Activated T-cell treated with anti-CD3 and anti-CD28 coated beads, Interleukin-2, amount 50 U/mL, for 48 hours (primary cell): ENCODE measurements at places on chromosomes 2 and 18.

DNA sequence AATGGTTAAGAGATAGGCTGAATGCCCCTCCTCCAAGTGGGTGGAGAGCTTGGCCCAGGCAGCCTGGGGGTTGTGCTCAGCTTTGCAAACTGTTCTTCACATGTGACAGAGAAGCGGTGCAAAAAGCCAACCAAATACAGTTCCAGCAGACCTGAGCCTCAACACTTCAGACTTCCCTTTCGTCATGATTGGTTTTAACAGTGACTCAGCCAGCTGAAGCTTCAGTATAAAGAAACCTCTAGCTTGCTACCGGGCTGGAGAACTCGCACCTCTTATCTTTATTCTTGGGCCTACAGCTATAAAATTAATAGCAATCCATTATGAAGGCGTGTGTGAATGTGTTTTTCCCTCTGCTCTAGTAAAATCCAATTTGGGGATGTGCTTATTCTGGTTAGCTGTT is 20.0 kb downstream of the SETBP1 start:
- DNase-seq, result no peak

DNA sequence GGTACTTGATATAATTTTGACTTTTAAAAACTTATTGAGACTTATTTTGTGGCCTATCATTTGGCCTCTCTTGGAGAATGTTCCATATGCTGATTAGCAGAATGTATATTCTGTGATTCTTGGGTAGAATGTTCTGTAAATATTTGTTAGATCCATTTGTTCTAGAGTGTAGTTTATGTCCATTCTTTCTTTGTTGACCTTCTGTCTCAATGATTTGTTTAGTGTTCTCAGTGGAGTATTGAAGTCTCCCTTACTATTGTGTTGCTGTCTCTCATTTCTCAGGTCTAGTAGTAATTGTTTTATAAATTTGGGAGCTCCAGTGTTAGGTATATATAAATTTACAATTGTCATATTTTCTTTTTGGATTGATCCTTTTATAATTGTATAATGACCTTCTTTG is 349.6 kb upstream of the CWC22 start:
- no peak for DNase-seq

GRCh38 chr2:59366288-59366687 is 1125.2 kb upstream of the FANCL start:
- DNase-seq, result no peak

DNA sequence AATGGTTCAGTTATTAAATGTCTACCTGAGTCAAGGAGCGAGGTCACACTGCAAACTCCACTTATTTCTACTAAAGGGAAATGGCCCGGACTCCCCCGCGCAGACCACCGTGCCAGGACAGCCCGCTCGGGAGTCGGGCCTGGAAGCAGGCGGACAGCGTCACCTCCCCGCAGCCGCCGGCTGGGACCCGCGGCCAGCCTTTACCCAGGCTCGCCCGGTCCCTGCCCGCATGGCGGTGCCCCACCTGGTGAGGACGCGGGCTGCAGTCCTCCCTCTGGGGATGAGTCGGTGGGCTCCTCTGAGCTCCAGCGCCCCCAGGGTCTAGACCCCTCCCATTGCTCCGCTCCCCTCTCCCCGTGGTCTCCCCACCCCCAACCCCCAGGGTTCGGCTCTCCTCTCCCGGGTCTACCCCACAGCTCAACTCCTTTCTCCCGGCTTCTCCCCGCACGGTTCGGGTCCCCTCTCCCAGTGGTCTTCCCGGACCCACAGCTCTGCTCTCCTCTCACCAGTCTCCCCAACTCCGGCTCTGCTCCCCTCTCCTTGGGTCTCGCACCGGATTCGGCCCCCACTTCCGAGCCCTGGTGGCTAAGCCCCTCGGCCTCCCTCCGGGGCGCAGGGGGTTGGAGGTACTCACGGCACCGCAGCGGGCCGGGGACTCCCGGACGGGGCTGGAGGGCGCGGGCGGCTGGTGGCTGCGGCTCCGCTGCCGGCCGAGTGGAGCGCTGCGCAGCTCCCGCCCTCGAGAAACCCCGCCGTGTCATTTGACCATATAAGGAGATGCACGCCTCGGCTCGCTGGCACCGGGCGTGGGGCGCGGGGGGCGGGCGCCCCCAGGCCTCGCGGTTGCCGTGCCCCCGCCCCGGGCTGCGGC is at the start of gene FHL2:
TSS of gene FHL2 (minus strand) at position 716 of the 871 bp plus-strand sequence. CDS start 12,535 bp downstream, outside the sequence.
- DNase-seq, result peak; percentile 75

DNA sequence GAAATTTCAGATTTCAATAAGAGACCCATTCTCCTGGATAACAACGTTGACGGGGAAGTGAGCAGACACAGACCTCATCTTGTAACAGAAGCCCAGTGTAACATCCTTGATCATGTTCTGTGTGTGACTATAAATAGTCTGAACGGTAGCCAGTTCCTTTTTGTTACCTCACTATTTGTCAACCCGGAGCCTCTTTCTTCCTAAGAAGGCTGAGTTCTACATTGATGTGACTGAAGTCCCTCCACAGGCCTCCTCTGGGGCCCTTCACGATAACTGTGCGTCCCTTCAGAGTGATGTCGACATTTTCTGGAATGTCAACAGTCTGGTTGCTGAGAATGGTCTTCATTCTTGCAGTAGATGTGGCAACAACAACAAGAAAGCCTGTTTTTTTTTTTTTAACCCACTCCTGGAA is 6.3 kb upstream of the PLEKHM3 start:
- no peak for DNase-seq

DNA sequence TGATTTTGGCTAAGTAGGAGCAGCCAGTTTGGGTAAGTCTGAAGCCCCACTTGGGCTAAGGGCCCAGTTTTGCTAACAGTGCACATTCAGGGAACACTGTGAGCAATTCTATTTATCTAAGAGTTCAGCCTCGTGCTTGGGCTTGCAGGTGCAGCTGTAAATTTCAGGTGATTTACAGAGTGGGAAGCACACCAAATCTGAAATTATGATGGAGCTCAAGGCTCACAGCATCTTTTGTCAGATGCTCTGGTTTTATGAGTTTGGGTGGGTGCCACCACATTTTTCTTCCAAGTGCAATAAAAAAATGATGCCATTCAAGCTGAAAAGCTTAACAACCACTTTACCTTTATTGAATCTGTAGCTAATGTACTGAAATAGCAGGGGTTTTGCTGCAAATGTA is 671.2 kb downstream of the LRRTM4 start:
- no peak for DNase-seq

- no peak for DNase-seq
Measured at GRCh38 chr18:33372442-33372841, 68.1 kb downstream of the CCDC178 start.

DNA sequence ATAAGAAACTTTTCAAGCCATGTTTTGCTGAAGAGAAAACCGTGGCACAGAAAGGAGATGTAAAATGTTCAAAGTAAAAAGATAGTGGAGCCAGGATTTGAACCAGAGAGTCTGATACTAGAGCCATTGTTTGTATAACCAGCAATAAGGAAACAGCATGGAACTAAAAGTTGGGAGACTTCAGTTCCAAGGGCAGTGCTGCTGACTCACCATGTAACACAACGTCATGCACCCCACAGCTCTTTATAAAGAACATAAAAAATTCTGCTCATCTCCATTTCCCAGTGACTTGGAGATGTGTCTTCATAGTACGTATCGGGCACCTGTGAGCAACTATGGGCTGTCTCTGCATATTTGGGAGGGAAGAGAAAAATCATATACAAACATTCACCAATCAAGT is 353.0 kb upstream of the PIK3C3 start:
- DNase-seq, result no peak

DNA sequence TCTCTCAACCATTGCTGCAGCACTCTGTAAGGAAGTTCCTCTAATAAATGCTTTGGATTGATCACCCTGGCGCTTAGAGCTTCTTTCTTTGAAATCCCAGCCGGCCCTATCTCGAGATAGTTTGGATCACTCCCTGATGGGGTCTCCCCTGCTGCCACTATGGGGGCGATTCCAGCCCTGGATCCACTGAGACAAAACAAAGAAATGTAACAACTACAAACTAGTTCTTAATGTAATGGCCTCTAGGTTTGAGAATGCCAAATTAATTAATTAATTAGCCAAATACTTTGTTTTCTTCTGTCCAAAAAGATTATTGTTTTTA is 15.2 kb downstream of the SRSF7 start:
- DNase-seq, result no peak

DNA sequence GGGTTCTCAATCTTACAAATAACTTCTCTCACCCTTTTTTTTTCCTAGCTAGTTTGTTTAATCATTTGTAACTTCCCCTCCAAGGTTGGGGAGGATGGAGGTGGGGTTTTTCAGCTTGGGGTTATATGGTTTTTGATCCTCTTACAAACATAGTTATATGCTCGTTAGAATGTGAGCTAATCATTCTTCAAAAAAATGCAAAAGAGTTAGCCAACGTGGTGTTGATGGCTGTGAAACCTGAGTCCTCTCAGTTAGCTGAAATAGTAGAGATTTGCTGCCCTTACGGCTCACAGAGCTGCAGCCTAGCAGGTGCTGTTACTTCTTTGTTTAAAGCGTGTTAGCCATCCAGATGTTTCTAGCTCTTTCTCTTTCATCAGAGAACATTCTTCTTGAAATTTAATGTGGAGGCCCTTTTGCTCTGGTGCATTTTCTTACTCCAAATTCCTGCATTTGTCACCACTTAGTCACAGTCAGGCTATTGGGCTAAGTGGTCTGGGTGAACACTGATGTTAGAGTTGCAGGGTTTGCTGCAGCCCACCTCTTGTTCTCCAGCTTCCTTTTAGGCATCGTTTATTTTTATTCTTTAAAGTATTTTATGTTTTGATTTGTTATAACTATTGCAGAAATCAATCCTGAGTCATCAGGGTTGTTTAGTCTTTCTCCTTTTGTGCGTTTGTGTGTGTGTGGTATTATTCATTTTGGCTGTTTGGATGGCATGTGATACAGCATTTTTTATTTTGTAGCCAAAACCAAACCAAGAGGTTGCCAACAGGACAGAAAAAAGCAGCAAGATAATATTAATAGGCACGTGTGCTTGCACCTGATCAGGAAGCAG is 41.1 kb downstream of the LIMS1 start:
- no peak for DNase-seq

DNA sequence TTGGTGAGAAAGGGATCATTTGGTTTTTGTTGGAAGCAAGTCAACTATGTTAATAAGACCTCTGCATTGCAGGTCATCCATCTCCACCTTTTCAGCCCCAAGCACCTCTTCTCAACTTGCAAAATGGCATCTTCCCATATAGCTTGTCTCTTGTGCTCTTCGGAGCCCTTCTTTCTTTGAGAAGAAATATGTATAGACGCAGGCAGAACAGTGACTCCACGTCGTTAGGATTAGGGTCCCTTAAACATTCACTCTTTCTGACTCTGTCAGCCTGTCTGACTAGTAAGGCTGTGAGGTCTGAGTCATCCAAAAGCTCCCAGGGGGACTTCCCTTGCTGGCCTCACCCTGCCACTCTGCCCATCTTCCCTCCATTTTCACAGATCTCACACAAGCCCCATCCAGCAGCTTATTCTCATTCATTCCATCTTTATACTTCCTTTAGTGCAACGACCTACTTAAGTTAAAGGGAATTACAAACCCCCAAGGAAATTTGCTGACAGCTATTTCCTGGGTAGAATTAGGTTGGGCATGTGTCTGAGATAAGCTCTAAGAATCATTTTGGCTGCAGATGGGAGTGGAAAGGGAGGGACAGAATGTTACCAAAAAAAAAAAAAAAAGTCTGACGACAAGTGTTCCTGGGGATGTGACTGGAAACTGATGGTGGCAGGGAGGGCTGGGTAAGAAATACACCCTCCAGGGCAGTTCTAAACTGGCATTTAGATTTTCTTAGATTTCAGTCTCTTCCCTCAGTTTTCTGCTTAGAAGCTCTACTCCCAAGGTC is 37.7 kb upstream of the MEX3C start:
- peak; percentile 44 for DNase-seq

DNA sequence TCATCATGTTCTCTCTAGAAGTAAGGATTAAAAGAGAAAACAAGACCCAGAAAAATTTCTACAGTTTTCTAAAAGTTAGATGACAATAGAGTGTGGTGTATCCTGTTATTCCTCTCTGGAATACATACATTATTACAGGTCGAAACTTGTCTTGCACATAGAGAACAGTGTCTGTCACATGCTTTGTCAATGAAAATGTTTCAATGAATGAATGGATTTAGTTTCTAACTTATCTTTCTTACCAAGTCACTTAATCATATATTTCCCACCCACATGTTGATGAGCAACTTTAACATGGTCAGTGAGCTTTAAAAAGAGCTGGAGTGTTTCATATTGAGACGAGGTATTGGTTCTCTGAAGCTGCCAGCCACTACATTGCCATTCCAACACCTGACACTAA is 4.3 kb downstream of the DSG4 start:
- no peak for DNase-seq

- DNase-seq, result no peak
Measured at GRCh38 chr2:49988276-49988675, 834.0 kb upstream of the FSHR start.

GRCh38 chr2:145157741-145158591 is 638.0 kb upstream of the ZEB2 start:
- no peak for DNase-seq

GRCh38 chr2:173373290-173373689 is 18.6 kb downstream of the CDCA7 start:
- DNase-seq, result no peak

GRCh38 chr2:147550995-147551731 is 293.7 kb upstream of the ACVR2A start:
- DNase-seq, result no peak

DNA sequence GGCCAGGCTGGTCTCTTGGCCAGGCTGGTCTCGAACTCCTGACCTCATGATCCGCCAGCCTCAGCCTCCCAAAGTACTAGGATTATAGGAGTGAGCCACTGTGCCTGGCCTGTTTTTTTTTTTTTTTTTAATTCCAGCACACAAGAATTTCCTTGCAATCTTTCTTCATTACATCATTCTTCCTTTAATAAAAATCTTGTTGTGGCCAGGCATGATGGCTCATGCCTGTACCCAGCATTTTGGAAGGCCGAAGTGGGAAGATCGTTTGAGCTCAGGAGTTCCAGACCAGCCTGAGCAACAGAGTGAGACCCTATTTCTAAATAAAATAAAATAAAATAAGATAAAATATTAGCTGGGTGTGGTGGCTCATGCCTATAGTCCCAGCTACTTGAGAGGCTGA is 21.4 kb upstream of the PLEKHM3 start:
- DNase-seq, result no peak

DNA sequence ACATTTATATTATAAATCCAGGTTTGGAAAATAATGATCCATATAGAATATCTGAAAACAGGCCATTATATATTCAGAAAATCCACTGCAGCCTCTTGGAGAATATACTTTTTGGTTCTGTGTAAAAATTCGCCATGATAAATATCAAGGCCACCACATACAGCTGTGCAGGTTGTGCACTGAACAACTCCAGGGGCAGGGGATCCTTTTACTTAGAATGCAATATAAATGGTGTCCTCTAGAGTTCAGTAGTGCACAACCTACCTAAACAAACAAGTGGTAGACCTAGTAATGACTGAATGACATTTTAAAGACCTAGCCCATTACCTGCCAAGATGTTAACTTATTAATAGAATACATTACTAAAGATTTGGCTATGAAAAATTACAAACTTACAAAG is 22.4 kb downstream of the MOGAT1 start:
- no peak for DNase-seq
